ENCODE measurements at places on chromosomes 5 and 9.

GRCh38 chr5:92505925-92506324, 1075.1 kb downstream of the NR2F1-AS1 start:
- DNase-seq = no peak

- no peak for DNase-seq
These were observed 59.7 kb downstream of the GNA14 start for GRCh38 chr9:77588271-77588937.

DNA sequence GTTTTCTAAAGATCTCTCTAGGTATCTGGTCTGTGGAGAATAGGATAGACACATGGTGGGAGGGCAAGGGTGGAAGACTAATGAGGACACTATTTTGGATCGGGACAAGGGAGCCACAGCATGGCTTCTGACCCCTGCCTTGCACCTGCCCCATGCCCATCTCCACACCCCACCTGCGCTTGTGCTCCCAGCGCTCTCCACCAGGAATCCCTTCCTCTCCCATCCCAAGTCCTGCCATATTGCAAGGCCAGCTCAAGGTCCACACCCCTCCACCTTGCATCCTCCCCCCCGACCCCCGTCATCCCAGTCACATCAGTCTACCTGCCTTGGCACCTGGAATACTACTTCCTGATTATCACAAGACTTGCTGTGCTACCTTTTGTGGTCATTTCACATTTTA, 44.2 kb upstream of the RETREG1 start:
- DNase-seq = no peak

GRCh38 chr5:118968406-118968911, 19.9 kb downstream of the DTWD2 start:
- no peak for DNase-seq

DNA sequence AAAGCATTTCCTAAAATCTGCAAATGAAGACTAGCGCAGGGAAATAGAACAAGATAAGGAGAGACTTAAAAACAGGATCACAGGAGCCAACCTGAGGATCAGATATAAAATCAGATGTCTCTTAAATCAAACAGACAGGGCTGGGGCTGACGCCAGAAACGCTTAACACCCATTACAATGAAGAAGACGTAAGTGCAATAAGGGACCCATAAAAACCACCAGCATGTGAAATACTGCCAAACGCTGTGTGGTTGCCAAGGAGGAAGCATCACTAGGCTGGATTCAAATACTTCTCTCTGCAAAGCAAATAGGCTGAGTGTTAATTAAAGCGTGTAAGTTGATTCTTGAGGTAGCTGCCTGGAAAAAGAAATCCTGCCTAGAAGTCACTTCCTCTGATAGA, 74.4 kb upstream of the ATP10B start:
- DNase-seq = no peak

DNA sequence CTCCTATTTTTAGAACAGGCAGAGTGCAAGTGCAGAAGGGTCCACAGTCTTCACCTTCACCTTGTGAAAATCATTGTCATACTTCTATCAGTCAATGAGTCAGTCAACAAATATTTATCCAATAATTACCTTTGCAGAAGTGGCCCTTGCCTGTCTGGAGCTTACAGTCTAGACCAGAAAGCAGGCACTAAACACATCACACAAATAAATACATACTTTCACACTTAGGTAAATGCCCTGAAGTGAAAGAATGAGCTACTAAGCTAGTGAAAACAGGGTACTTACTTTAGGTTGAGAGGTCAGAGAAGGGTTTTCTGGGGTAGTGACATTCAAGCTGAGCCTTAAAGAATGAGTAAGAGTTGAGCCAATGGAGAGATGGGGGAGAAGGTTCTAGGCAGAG, 421.9 kb upstream of the ADAMTSL1 start:
- no peak for DNase-seq

DNA sequence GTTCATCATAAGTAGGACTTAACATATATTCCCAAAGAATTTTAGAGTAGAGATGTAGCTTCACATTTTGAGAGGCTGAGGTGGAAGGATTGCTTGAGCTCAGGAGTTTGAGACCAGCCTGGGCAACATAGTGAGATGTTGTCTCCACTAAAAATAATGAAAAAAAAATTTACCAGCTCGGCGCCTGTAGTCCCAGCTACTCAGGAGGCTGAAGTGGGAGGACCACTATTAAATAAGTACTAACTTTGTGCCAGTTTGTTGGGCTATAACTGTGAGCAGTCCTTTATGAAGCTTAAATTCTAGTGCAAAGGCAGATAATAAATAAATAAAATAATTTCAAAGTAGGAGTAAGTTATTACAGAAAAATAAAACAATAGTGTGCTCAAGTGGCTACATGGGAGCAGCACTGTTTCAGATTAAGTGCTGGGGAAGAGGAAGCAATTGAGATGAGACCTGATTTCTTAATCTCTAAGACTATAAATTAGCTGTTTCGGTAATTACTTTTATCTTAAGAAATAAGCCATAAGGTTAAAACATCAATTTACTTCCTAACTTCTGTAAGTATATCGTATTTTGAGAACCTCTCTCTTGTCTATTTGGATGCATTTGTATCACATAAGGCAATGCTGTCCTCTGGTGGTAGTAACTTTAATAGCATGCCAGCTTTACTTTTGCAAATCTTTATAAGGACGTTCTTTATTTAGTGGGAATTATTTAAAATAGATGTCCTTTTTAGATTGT, 98.9 kb downstream of the CSNK1G3 start:
- peak; percentile 47 for DNase-seq

- no peak for DNase-seq
These were observed 25.3 kb upstream of the ADAMTS2 start for GRCh38 chr5:179370490-179371120.

GRCh38 chr5:39657943-39658342, 233.2 kb upstream of the DAB2 start:
- DNase-seq = no peak

- no peak for DNase-seq
These were observed 6.5 kb downstream of the SLC35A4 start for GRCh38 chr5:140571105-140571504.

- no peak for DNase-seq
These were observed 292.4 kb downstream of the MRPS30 start for GRCh38 chr5:45101146-45101545.

DNA sequence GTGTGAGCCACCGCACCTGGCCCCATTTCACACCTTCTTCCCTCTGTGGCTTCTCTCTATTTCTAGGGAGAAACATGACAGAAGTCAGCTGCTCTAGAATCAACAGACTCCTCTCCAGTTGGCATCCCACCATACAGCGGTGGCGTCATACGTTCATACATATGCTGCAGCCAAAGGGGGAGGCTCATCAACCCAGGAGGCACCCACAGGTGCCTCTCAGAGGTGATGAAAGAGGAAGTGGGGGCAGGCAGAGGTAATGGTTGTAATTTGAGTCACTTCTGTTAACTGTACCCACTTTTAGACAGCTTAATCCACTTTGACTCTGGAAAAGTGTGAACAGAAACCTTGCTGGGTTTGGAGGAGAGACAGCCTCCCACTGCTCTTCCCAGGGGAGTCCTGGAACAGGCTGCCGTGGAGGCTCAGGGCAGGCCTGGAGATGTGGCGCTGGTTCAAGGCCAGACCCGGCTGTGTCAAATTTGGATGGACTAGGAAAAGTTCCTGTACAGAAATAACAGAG, 47.3 kb upstream of the SUB1 start:
- DNase-seq = no peak

DNA sequence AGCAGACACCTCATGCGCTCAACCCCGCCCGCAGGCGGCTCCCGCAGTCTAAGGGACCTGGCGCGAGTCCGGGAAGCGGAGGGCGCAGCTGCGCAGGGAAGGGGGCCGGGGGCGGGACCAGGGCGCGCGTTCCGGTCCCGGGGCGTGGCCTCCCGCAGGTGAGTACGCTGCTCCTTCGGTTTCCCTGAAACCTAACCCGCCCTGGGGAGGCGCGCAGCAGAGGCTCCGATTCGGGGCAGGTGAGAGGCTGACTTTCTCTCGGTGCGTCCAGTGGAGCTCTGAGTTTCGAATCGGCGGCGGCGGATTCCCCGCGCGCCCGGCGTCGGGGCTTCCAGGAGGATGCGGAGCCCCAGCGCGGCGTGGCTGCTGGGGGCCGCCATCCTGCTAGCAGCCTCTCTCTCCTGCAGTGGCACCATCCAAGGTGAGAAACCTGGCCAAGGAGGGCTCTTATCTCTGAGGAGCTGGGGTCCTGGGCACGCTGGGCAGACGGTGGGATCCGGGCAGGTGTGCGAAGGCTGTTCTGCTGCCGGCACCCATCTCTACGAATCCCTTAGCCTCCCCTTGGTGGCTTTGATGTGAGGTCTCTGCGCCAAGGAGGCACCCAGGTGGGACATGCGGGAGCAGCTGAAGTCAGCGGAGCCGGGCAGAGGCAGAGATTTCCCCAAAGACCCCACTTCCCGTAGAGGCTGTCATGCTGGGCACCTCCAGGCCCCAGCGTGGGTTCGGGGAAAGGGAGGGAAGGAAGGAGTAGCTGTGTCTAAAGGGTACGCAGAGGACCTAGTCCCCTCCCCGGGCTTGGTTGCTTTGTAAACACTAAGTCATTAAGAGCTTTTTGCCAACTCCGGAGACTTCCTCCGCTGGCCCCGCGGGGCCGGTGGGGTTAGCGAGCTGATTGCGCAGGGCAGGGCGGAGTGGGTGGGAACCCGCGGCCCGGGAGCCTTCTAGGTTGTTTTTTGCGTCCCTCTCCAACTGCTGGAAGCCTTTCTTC, at the start of gene F2RL1:
F2RL1 (plus strand) TSS at position 187 of the 988 bp plus-strand sequence; CDS start at position 340, 153 bp downstream.
- peak; percentile 65 for DNase-seq

DNA sequence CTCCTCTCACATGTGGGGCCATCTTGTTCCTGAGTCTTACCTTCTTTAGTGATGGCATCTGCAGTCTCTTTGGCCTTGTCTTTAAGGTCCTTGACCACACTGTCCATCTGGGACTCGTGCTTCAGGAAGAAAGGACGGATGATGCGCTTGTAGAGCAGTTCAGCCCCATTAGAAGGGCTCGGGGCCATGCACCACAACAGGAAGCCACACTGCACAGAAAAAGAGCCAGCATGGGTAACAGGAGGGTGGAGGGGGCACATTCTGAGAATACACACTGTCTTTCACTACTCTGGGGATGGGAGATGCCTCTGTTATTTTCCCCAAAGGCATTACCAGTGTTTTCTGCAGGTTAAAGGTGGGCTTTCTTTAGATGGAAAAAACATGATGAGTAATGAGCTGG, 25.9 kb downstream of the SRP19 start:
- no peak for DNase-seq
